ENCODE measurements at places on chromosomes 5 and 9.

DNA sequence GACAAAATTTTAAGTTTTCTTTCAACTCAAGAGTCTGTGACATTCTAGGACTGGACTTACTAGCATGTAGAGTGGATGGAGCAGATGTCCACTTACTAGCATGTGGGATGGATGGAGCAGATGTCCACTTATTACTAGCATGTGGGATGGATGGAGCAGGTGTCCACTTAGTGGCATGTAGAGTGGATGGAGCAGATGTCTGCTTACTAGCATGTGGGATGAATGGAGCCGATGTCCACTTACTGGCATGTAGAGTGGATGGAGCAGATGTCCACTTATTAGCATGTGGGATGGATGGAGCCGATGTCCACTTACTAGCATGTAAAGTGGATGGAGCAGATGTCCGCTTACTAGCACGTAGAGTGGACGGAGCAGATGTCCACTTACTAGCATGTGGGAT is 2.4 kb downstream of the SLC36A1 start:
- no peak for DNase-seq

- peak; percentile 96 for DNase-seq
These were observed 148.2 kb upstream of the KLF4 start for GRCh38 chr9:107637421-107638420.

GRCh38 chr9:69820955-69821788 is 555 bp downstream of the CFAP95 start:
- DNase-seq, result no peak

- no peak for DNase-seq
These were observed 47.1 kb downstream of the UGCG start for GRCh38 chr9:111943746-111944145.
